Suprapubic skin (tissue), 4 donors: ENCODE measurements at places on chromosomes 1 and 21.
A peak's percentile ranks its signal among the peaks of the same experiment; 100 is the strongest.

- DNase-seq: no peak
Observed at GRCh38 chr1:202159534-202160371, 649 bp downstream of the PTPN7 start.

GRCh38 chr1:59124166-59124565 is 172.7 kb upstream of the FGGY start:
- no peak for DNase-seq

DNA sequence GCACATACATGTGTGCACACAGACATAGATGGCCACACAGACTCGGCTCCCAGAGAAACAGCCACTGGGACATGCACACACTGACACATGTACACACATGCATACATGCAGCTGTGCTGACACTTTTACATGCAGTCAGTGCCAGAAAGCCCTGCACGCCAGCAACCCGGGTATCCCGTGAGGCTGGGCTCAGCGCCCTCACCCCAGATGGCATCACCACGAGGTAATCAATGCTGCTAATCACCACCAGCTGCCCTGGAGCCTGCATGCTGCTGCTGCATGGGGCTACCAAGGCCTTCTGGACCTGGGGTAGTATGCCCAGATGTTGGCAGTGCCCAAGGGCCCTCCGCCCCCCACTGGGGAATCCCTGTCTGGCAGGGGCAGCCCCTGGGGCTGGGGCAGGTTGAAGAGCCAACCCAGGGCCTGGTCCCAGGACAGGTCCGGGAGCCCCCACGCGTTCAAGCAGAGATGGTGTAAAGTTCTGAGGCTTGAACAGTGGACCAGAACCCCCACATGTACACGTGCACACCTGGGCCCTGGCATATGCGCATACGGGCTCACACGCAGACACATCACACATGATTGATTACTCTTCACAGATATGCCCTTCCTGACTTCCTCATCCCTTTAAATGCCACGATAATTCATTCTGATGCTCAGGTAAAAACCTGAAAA is 2.7 kb upstream of the COL16A1 start:
- no peak for DNase-seq

- no peak for DNase-seq
Observed at GRCh38 chr1:3240524-3241235, 171.7 kb downstream of the PRDM16 start.

GRCh38 chr21:26212220-26212619 is 41.6 kb upstream of the APP start:
- DNase-seq: no peak

DNA sequence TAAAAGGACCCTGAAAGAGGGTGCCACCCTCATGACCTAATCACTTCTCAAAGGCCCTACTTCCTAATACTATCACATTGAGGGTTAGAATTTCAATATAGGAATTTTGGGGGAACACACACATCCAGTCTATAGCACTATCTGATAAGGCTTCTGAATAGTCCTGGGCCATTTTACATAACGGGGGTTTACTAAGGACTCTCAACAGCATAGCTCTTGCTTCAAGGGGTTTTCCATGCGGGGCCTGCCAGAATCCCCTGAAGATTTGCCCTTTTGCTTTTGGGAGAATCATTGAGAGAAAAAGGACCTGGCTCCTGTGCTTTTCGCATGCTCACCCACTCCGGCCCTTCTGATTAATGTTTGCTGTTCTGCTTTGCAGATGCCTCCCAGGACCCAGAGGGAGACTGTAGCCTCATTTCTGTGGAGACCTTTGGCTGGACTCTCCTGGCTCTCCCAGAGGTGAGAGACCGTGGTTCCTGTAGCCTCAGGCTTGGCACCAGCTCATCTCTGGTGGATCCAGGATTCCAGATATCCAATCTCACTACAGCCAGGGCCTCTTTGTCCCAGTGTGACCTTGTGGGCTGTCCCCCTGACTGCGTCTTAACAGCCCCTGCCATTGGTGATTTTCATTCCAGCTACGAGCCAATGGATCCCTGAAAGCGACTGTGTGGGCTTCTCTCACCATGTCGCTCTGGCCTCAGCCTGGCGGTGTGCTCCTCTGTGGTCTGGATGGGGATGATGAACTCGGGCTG is 72.6 kb downstream of the DDR2 start:
- no peak for DNase-seq

DNA sequence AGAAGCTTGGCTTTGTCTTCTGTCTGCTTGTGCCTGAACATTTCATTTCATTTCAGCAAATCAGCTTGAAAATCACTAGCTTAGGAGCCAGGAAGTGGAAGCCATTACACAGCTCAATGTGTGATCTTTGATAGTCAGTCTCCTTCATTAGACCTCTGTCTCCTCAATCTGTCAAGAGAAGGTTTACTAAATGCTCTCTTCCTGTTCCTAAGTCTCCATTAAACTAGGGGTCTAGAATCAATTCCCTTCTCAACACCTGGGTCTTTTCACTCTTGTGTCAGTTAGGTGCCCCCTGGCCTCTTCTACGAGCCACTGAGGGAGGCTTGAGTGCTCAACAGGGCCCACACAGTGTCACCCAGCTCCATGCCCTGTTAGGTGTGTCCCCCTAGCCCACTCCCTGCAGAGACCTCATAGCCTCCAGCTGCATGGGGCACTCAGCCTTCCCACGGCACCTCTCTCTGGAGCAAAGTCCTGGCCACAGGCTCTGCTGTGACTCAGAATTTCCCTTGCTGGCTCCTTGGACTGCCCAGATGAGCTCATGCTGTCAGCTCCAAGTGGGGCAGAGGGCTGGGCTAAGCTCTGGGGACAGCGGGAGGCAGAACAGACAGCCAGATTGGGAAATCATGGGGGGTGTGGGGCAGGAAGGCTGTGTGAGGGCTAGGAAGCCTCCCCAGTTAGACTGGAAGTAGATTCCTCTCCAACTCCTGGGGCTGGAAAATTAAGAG is 115.7 kb upstream of the IPO9 start:
- peak; percentile 96 for DNase-seq

GRCh38 chr1:64881281-64881680 is 85.1 kb downstream of the JAK1 start:
- no peak for DNase-seq

DNA sequence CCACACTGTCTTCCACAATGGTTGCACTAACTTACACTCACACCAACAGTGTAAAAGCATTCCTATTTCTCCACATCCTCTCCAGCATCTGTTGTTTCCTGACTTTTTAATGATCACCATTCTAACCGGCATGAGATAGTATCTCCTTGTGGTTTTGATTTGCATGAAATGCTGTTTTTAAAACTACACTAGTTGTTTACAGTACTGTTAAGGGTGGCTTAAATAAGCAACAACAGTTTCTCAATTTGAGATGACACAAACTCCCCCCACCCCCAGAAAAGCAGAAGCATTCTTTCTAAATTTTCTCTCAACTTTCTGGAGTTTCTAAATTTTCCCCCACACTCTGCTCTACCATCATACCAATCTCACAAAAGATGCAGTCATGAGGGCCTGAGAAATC is 7.1 kb upstream of the SLAMF7 start:
- no peak for DNase-seq

- no peak for DNase-seq
Observed at GRCh38 chr1:179183857-179184256, 45.6 kb downstream of the ABL2 start.
